Keratinocyte (primary cell): ENCODE measurements at places on chromosomes 12 and 14.

DNA sequence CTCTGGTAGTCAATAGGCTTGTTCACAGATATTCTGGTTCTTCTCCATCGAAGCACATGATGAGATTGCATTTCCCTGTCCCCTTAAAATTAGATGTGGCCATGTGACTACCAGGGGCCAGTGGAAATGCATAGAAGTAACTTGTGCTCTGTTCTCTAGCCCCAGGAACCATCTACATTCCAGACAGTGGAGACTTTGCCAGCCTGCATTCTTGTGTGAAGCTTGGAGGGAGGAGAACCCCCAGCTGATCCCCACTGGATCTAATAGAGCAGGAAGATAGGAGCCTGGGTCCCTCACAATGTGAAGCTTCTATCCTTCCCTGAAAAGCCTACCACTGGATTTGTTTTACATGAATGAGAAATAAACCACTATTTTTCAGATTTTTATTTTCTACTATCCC lies 130.1 kb downstream of the KITLG start:
- no peak for DNase-seq

DNA sequence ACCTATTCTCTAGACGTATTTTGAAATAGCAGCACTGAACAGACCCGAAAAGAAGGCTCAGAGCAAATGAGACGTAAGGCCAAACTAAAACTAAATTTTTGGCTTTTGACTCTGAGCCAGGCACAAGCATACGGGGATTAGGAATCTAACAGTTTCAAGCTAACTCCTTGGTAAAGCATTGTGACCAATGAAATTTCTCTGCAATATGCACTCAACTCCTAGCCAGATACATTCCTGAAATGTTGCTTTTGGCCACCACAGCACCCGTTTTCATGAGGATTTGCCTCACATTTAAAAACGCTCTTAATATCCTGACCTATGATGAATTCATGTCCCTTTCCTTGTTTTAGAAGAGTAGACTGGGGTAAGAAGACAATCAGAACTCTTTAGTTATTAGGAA lies 53.1 kb upstream of the NPFF start:
- no peak for DNase-seq

- DNase-seq: no peak
These were observed 280.5 kb downstream of the FBXL14 start for GRCh38 chr12:1313906-1314305.

GRCh38 chr12:47328831-47329545 lies 249.2 kb upstream of the AMIGO2 start:
- peak; percentile 38 for DNase-seq

DNA sequence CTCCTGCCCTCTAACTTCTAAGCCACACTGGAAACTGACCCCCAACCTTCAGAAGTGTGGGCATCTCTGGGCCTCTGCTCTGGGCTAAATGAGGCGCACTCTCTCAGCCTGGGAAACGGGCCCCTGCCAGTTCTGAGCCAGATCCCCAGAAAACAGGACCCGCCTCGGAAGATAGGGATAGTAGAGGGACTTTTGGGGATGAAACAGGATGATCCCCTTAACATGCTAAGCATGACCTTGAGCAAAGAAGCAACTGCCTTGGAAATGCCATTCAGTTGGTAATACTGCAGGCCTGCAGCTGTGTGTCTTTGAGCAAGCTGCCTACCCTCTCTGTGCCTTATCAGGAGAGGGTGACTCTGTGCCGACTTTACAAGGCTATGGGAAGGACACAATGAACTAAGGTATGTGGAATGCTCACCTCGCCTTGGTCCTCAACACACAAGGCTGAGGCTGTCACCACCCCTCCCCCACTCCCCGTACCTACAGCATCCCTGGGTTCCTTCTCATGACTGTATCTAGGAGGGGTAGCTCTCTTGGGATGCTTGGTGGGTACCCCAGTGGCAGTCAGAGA lies 54.0 kb downstream of the NCOR2 start:
- no peak for DNase-seq

DNA sequence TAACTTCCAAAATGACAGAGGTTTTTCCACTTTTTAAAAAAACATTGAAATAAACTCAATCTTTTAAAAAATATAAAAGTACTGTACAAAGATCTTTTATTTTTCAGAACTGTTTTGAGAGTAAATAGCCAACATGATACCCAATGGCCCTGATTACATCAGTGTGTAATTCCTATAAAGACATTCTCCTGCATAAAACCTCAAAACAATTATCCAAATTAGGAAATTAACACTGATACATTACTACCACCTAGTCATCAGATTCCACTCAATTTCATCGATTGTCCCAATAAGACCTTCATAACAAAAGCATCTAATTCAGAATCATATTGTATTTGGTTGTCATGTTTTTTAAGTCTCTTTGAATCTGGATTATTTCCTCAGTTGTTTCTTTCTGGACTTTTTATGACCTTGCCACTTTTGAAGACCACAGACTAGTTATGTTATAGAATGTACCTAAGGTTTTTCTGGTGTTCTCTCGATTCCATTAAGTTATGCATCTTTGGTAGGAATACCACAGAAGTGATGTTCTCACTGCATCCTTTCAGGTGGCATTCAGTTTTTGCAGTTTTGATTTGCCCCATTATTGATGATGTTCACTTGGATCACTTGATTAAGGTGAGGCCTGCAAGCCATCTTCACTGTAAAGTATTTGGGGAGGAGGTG lies 4.0 kb upstream of the YEATS4 start:
- DNase-seq: no peak

- DNase-seq: no peak
These were observed 190.3 kb downstream of the KIF21A start for GRCh38 chr12:39252628-39253027.

DNA sequence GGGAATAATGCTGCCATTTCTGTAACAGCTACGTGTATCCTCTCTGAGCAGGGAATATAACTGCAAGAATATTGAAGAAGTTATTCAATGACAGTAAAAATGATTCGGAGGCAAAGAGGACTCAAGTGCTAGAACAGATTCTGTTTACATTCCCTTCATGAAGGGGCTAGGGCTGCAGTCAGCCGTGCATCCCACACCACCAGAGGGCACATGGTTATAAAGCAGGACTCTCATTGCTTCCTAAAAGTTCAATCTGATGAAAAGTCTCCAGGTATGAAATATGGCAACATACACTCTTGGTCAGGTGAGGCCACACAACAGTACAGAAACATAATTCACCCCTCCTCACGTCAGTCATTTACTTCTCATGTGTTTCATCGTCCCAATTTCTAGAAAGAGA lies 34.0 kb downstream of the TCHP start:
- DNase-seq: no peak

DNA sequence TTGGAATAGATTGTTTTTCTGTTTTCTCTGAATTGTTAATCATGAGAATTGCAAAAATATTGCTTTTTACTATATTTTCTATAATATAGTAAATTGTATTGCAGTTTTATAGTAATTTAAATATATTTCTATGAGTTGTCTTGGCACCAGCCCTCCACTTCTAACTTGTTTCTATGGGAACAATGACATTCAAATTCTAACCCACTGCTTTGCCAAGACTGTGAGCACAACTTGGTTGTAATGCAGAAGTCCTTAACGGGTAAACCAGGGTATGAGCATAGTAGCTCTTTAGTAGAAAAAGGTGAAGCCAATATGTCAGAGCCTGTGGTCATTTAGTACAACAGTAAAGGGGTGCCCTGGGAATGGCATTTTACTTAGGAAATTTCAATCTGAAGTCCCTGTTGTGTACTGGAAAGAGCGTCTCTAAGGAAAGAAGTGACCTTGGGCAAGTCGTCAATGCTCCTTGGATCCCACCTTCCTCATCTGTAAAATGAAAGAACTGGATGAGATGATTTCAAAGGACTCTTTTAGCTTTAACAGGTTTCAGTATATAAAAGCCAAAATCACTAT lies 283.3 kb downstream of the ATP23 start:
- no peak for DNase-seq

DNA sequence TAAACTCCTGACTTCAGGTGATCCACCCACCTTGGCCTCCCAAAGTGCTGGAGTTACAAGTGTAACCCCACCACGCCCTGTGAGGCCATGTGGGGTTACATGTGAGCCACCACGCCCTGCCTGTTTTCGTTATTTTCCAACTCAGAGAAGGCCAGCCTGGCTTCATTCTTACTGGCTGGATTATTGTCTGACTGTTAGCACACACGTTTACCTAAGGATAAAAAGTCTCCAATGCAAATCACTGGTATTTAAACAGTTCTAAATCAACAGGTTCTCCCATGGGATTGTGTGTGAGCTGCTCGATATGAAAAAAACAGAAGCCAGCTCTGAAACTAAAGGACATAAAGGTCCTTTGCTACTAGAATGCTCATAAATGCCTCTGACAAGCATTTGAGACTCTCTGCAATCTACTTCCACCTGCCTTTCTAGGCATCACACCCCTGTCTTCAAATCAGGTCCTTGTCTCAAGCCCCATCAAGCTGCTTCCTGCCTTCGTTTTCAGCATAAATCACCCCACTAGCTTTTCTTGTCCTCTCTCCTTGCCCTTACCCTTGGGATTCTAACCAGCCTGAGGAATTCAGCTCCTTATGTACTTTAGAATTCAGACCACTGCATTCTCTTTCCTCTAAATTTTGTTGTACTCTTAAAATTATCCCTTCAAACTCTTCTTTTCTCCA lies 265.0 kb downstream of the DUSP6 start:
- no peak for DNase-seq

GRCh38 chr12:115078990-115079389 lies 395.0 kb upstream of the TBX3 start:
- no peak for DNase-seq

GRCh38 chr12:106249411-106250135 lies 1.8 kb upstream of the CKAP4 start:
- no peak for DNase-seq

DNA sequence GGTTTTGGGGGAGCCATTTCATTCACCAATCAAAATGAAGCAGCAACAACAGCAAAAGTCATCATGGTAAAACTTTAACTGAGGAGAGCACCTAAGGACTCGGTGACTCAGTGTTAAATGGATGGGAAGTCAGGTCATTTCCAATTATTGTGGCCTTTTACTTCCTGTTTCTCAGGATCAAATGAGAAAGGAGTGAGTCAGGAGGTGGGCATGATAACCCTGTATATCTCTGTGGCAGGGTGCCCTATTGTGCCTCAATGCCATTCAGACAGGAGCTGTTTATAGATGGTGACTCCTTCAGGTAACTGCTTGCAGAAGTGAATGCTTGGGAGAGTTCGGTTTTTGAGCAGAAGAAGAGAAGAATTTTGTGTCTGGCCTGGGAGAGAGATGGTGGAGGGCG lies 135.5 kb upstream of the CPM start:
- DNase-seq: peak; percentile 28

DNA sequence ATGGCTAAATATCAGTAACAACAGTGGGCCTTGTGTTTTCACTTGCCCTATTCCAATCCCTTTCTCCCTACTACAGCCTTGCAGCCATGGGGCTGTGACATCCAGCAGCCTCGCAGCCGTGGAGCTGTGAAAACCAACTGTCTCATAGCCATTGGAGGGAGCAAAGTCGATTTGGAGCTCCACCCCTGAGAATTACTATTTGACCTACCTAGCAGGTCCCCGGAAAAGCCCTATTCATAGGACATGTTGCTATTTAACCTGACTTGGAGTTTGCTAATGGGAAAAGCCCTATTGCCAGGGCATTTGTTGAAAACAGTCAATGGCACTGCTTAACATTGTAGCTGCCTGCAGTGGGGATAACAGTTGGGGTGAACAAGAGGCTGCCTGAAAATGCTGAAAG lies 33.3 kb downstream of the ERG28 start:
- DNase-seq: no peak

DNA sequence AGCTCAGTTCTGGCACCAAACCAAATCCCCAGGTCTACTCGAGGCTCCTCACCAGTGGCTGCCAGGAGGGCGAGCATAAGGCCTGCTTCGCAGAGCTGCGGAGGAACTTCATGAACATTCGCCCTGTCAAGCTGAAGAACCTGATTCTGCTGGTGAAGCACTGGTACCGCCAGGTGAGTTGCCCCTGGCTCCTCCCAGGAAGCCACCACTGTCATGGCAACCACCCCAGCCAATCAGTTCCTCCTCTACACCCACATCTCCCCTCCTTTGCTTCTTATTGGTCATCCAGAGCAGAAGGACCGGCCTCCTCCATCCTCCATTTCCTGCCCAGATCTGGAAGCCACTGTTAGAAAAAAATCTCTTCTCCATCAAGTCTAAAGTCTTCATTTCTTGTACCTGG lies 17.2 kb upstream of the OAS2 start:
- no peak for DNase-seq

DNA sequence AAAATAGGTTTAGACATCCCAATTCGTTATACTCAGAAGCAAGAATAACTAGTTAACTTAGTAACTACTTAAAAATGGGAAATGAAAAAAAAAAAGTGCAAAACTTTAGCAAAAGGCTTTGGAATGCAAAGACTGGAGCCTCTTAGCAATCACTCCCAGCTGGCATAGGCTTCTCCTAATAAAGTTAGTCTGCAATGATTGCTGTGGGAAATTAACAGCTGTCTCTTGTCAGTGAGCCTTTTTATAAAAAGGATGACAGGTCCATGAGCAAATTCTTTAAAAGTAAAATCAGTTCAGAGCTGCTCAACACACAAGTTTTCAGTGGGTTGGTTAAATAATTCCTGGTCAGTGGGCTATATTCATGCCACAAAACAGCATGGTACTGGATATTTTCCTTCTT lies 7.4 kb upstream of the SYCP3 start:
- DNase-seq: no peak

DNA sequence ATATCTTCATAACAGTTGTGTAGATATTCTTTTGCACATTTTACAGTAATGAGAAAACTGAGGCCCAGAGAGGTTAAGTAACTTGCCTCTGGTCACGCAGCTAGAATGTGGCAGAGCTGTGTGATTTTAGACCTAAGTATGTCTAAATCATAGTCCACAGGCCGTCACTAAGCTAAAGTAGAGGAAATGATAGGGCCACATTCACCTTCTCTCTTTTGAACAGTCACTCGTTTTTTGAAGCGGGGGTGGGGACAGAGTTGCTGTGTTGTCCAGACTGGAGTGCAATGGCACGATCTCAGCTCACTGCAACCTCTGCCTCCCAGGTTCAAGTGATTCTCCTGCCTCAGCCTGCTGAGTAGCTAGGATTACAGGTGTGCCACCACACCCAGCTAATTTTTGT lies 68.5 kb downstream of the RASSF3 start:
- no peak for DNase-seq

DNA sequence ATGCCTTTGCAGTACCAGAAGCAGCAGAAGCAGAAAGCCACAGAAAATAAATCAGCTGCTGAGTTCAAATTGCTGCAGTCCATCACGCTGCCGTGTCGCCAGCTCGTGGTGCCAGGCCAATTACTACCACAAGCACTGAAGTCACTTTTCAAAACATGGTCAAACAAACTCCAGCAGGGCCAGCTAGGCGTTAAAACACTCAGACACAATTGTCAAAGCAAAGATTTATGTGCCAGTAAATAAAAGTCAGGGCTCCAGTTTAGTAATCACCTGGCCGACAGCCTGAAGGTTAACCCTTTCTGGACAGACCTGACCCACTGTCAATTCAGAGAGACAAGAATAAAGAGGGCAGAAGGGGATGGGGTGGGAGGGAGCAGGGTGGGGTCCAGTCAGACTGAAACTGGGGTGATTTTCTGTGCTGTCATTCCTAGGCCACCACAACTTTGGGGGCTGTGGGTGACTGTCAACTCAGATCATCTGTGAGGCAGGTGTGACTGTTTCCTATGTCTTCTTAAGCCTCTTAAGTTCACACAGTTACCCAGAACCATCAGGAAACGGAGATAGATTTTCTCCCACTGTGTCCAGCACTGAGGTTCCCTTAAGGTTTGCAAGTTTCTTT lies 109.8 kb upstream of the FUT8 start:
- DNase-seq: no peak

- no peak for DNase-seq
These were observed 117.4 kb downstream of the DAD1 start for GRCh38 chr14:22471545-22472121.

GRCh38 chr12:11059041-11059440 lies 3.1 kb downstream of the TAS2R46 start:
- no peak for DNase-seq

- DNase-seq: no peak
These were observed 479.4 kb upstream of the DCN start for GRCh38 chr12:91662021-91662420.
